ENCODE measurements at places on chromosomes 1 and 21.
A peak's percentile ranks its signal among the peaks of the same experiment; 100 is the strongest.

- no peak for DNase-seq
Measured at GRCh38 chr1:15727021-15727420, 9.0 kb upstream of the SLC25A34 start.

DNA sequence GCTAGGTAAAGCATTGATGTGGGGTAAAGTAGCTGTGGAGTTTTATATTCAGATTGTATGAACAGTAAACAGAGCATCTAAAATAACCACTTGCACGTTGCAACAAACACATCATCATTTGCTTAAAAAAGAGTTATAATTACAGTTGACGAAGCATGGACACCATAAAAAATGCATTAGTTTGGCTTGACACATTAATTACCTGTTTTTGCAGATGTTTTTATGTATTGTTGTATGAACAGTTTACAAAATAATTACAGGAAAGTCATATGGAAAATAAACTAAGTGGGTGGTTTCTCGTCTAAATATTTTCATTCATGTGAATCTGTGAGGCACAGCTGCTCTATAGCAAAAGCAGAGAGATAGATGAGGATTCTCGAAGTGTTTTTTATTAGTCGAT lies 108.3 kb downstream of the RPS6KC1 start:
- no peak for DNase-seq

GRCh38 chr1:167493372-167493771 lies 25.0 kb downstream of the CD247 start:
- no peak for DNase-seq

DNA sequence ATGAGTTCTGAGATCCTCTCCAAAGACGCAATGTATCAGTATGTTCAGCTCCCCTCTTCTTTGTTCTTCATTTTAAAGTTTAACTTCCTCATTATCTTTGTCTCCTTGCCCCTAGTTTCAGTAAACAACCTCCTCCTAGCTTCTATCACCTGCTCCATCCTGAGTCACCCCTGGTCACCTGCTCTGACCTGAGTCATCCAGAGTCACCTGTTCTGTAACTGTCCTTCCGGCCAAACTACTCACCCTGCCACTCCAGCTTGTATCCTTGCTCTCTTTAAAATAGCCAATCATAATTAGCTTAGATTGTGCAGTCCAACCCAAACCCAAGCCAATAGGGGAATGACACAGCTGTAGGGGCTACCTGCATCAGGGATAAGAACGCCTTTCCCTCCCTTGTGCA lies 332.0 kb downstream of the OLFM3 start:
- DNase-seq, result no peak

- no peak for DNase-seq
Measured at GRCh38 chr1:13554798-13555197, 28.8 kb upstream of the PDPN start.

- no peak for DNase-seq
Measured at GRCh38 chr1:244860078-244860477, 4.3 kb downstream of the HNRNPU start.

DNA sequence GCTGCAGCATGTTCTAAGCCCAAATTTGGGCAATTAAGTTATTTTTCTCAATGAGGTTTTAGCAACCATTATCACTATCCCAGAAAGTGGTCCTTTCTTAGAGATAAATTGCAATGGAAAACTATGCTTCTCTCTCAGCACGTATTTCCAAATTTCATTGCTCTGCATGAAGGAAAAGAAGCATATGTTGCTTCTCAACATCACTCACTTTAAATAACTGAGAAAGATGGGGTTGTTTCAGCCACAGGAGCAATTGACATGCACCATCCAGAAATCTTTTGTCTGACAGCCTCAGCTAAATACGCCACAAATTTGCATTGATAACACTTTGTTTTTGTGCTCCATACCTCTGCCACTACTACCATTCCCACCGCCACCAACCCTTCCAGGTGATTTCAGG lies 157.6 kb upstream of the PKN2 start:
- no peak for DNase-seq

GRCh38 chr1:155179112-155180031 lies 5.7 kb downstream of the TRIM46 start:
- DNase-seq, result no peak

GRCh38 chr1:52028328-52028727 lies 5.3 kb downstream of the KTI12 start:
- DNase-seq, result no peak

DNA sequence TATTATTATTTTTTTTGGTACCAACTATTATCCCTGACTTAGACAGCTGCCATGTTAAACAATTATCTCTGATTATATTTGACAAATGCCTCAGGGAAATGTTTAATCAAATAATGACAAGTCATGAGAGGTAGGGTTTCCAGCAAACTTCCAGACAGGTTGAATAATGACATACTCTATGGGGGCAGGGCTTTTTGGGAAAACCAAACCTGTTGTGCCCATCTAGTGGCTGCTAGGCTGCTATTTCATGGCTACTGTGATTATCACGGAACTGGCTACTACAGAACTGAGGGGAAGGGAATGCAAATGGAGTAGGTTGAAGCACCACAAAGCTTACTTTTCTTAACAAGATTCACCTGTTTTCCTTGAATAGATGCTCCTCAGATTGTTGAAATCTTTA lies 77.6 kb downstream of the DUSP10 start:
- no peak for DNase-seq

- no peak for DNase-seq
Measured at GRCh38 chr1:90387805-90388204, 329.3 kb downstream of the BARHL2 start.

GRCh38 chr1:183633676-183634343 lies 1.8 kb downstream of the ARPC5 start:
- DNase-seq, result peak; percentile 87

DNA sequence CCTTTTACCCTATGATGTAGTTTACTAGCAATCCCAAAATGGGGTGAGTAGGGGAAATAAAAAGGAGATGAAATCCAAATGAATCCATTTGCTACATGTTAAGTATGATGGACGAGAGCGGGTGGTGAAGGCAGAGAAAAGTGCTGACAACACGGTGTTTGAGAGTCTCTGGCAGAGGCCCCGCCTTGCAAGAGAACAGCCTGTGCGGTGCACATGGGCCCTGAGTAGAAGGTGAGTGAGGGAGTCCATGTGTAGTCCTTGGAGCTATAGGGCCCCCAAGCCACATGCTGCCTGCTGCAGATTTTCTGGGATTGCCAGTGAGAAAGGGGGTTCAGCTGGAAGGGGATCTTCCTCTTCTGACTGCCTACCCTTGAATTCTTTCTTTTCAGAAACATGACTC lies 177.1 kb downstream of the TNR start:
- no peak for DNase-seq

DNA sequence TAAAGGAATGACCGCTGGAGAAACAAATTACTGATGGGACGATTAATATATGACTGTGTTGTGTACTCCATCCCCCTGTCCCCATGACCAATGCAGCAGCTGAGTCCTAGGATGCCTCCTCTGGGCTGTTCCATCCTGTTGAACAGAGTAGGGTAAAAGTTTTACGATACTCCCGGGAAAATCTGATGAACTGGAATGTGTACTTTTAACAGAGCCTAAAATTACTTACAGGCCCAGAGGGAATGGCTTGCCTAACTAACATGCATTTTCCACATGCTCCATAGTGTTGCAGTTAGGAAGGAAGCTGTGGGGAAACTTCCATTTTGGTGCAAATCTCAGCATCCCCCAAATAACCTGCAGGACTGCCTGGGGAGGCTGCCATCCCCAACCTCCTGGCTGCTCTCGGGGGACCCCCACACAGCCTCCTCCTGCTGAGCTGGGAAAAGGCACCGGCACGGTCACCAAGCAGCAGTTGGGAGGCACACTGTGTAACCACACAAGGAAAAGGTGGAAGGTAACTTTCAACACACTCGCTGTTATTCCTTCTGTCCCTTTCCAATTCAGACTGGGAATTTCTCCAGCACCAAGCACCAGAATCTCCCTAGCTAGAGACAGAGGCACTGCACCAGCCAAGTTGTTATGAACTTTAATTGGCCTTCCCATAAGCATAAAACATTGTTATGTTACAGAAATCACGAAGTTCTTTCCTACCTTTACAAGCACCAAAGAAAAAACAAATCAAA lies 97.2 kb downstream of the BCAR3 start:
- DNase-seq, result peak; percentile 68

- DNase-seq, result peak; percentile 33
Measured at GRCh38 chr1:205983925-205984725, 19.1 kb downstream of the RAB7B start.

DNA sequence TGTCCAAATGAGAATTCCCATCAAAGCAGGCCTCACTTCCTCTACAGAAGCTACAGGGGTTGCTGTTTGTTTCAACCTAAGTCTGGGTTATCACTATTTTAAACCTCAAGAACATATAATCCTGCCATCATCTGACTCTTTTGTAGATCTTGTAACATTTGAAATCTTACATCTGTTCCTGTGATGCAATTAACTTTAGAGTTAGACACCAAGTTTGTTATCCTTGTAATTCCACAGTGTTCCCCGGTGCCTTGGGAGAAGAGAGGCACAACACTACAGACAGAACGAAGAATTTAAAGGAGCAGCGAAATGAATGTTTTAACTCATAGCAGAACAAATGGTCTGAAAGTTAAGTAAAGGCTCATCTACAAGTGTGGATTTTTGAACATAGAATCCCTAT lies 116.1 kb downstream of the UCHL5 start:
- DNase-seq, result no peak

DNA sequence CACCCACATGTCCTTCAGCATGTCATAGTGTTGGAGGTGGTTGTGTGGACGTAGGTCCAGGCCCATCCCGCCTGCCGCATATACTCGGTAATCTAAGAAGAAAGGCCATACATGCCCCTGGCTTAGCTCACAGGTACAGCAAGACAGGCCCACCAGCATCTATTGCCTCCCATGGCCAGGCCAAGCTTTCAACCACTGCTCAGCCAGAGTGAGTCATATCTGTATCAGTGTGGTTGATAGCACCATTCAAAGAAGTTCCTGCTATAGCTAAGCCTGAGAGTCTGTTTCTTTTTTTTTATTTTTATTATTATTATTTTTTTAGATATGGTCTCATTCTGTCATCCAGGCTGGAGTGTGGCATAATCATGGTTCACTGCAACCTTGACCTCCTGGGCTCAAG lies 17.0 kb downstream of the KLHDC8A start:
- no peak for DNase-seq

GRCh38 chr1:86067626-86068025 lies 88.9 kb downstream of the COL24A1 start:
- DNase-seq, result peak; percentile 34

GRCh38 chr1:47572731-47573430 lies 135.0 kb downstream of the FOXD2 start:
- DNase-seq, result no peak

DNA sequence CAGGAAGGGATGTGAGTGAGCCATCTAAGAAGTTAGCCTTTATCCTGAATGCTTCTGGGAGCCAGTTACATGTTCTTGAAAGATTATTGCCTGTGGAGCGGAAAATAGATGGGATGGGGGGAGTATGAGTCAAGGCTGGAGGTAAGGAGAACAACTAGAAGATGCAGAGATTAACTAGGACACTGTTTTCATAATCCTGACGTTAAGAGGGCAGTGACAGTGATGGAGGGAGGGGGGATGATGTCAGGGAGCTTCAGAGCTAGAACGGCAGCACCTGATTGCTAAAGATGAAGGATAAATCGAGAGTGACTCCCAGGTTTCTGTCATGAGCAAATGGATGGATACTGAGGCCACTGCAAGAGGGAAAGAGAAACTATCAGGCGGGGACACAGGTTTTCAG lies 10.0 kb upstream of the RCSD1 start:
- no peak for DNase-seq

DNA sequence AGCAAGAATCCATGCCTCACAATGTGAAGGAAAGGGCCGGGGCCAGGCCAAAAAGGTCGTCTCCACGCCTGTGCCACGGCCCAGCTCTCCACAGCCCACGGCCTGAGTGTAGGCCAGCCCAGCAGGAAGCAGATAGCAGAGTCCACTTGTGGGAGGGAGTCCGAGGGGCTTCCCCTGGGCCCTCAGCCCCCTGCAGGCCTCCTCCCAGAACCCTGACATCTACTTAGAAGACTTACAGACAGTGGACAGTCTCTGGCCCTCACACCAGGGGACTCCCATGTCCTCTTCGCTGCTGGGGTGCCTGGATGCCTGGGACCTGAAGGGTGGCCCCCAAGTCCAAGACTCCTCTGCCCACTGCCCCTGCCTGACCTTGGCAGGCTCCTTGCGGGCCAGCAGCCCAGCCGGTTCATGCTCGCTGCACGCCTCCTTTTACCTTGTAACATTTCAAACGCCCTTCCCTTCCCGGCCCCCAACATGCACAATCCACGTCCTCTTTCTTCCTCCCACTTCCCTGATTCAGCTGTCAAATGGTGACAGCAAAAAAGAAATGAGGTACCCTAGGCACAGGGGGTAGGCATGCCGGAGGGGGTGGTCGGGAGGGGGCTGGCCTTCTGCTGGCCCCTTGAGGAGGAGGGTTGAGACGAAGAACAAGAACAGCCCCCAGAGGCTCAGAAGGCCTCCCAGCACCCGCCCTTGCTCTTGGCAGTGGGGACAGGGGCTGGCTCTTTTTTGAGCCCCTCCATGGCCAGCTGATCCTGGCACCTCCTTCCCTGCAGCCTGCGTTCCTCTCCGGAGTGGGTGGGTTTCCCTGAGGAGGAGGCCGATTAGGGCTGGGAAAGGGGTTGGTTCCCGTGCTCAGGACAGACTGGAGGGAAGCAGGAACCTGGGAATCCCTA lies 997 bp upstream of the PTPN7 start:
- no peak for DNase-seq

GRCh38 chr1:214452152-214452784 lies 99.1 kb downstream of the PTPN14 start:
- DNase-seq, result no peak

DNA sequence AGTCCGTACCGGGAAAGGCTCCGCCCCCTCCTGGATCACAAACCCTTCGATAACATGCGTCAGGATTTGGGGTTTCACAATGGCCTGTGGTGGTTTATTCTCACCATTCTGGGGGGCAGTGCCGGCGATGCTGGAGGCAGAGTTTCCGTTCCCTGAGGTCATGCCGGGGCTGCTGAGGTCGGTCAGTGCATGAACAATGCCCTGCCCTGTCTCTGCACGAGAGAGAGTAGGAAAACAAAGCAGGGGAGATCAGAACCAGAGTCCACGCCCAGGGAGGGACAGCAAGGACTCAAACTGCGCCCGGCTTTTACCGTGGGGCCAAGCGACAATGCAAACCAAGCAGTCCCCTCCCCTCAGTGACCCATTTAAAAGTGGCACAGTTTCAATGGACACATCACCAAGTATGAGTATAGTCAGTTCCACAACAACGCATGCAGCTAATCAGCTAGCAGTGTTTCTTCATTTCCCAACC lies 13.2 kb upstream of the A3GALT2 start:
- no peak for DNase-seq

- no peak for DNase-seq
Measured at GRCh38 chr1:212754680-212755079, 36.9 kb downstream of the NSL1 start.

Measured in fibroblast of skin of left quadriceps (primary cell).